ENCODE measurements at places on chromosomes 5 and 9. TPM values are rescaled to one million over a fixed set of nuclear protein-coding genes. Genes with fewer than 3 reads are reported as not detected.

DNA sequence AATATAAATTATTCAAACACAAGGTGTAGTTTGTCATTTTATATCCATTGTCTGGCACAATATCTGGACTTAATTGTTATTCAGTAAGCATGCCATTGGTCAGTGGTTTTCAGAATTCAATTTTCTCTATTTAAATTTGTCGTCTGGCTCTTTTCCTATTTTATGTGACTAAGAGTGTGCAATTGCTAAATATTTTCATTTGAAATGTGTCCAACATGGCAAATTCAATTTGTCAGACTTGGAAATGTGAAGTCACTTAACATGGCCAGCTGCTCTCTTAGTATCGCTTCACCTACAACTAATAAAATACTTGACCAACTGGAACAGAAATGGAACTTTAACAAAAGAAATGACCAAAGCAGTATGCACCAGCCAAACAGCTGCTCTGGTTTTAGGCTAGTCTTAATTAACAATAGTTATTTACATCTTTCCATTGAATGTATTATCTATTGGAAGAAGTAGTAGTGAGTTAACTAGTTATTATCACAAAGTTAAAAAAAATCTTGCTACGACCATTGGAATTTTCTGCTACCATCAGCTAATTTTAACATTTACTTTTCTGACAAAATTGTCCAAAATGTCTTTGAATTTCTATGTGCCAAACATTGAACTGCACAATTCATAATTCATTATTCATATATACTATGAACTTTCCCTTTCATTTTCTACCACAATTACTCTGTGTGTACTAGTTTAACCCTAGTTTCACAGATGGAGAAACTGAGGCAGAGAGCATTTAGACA is 720.7 kb upstream of the FAM174A start:
- DNase-seq, result no peak

- peak; percentile 79 for DNase-seq
These were observed at the start of gene GPX3 for GRCh38 chr5:151020304-151021110. Gene GPX3, plus strand, starts transcription at chr5:151020591. Its CDS starts 64 bp downstream, at chr5:151020655.

GRCh38 chr5:127423173-127423798 is 94.2 kb upstream of the PRRC1 start:
- DNase-seq, result no peak

DNA sequence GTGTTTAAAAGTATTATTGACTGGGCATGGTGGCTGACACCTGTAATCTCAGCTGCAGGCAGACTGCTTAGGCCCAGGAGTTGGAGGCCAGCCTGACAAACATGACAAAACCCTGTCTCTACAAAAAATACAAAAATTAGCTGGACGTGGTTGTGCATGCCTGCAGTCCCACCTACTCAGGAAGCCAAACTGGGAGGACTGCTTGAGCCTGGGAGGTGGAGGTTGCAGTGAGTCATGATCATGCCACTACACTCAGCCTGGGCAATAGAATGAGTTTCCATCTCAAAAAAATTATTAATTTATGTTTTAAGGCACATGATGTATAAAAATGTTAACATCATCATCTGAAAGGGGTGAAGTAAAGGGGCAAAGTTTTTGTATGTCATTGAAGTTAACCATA is 49.7 kb upstream of the FNIP1 start:
- no peak for DNase-seq

- peak; percentile 93 for DNase-seq
These were observed 31.4 kb downstream of the COL15A1 start for GRCh38 chr9:98974994-98975712.

DNA sequence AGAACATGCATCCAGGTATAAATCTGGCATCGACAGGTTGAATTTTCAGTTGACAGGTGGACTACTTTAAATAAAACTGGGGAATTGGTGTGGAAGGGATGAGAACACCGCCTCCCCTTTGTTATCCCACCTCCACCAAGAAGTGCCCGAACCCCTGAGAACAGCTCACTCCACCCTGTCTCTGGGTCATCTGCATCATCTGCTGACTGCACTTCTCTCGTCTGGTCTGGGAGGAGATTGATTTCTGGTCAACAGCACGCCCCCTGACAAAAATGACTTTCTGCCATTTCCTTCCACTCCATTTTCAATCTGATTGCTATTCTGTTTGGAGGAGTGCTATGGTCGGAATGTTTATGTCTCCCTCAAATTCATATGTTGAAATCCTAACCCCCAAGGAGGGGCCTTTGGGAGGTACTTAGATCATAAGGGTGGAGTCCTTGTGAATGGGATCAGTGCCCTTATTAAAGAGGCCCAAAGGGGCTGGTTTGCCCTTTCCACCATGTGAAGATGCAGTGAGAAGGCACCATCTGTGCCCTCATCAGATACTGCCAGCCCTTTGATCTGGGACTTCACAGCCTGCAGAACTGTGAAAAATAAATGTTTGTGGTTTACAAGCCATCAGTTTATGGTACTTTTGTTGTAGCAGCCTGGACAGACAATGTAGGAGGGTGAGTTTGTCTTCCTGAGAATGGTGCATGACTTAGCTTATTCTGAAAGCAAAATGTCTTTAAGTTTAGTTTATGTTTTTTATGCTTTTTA is 145.7 kb downstream of the EGFLAM start:
- DNase-seq, result no peak

GRCh38 chr5:150258130-150258529 is 31.4 kb downstream of the CAMK2A start:
- DNase-seq, result no peak

DNA sequence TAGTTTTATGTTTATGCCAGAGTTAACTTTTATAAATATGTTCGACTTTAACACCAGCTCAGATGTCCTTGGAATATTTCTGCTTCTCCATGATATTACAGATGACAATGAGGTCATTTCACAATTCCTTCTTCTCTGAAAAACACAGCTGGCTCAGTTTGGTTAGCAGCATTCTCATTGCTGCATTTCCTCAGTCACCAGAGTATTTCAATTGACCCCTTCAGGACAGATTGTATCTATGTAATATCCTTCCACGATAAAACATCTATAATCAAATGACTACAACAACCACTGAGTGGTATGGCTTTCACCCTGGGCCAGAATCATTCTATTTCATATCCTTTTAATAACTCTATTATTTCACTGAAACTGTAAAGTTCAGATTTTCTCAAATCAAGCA is 148.7 kb downstream of the OXCT1 start:
- no peak for DNase-seq

DNA sequence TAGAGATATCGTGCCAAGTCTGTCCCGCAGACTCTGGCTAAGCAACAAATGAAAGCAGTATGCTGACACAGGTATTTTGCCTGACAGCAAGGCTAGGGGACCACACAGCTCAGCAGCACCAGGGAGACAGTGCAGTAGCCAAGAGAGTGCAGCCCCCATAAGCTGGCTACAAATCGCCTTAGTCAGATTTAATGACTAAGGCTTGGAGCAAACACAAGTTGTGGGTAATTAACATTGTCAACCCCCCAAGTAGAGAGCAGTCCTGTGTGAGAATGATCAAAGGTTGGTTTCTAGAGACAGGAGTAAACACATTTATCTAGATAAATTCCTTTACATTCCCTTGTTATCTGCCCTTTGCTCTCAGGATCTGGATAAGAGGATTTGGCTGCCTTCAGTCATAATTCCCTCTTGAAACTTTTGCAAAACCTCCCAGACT is 1434.5 kb upstream of the CDH6 start:
- no peak for DNase-seq

DNA sequence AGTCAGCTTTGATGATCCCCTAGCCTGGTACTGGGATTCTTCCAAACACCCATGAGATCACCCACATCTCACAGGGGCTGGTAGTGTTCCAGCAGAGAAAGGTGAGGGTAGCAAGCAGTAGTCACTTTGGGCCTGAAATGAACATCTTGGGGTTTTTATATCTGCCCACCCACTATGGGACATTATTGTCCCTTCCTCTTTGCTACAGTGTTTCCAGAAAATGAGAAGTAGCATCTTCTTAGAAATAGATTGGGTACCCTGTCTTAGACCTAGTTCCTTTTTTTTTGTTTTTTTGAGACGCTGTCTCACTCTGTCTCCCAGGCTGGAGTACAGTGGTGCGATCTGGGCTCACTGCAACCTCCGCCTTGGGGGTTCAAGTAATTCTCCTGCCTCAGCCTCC is 249.2 kb upstream of the ANKRD55 start:
- DNase-seq, result no peak

- DNase-seq, result peak; percentile 18
These were observed 1092.0 kb downstream of the MAT2B start for GRCh38 chr5:164597293-164597900.

- no peak for DNase-seq
These were observed 5.0 kb downstream of the DMRT2 start for GRCh38 chr9:1055166-1055565.

DNA sequence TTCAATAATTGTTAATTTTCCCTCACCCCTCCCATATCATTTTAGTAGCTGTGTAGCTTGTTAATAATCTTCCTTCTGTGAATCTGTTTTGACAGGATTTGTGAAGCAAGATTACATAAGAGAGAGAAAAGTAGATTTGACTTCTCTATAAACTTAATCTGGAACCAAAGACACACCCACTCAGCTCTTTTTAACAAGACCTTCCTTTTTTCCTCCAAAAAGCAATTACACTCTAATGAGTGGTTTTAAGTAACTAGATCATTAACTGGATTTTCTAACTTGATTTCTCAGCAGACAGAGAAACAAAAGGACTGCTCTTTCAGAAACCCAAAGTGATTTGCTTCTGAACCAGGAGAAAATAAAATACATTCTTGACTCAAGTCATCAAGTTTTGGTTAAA is 21.9 kb downstream of the RFK start:
- DNase-seq, result no peak

DNA sequence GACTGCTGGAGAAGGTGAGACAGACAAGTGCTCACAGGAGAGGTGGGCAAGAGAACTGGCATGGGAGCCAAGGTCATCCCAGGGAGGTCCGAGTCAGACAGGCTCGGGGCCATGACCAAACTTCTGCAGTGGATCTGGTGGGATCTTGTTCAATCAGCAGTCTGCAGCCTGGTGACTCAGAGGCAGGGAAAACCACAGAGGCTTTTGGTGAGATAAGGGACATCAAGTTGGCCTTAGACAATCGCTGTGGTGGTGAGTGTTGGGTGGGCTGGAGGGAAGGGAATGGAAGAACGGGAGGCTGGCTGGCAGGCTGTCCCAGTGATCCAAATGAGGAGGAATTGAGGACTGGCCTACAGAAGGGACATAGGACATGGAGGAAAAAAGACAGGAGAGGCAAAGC is 123.8 kb downstream of the TMEM174 start:
- DNase-seq, result no peak

DNA sequence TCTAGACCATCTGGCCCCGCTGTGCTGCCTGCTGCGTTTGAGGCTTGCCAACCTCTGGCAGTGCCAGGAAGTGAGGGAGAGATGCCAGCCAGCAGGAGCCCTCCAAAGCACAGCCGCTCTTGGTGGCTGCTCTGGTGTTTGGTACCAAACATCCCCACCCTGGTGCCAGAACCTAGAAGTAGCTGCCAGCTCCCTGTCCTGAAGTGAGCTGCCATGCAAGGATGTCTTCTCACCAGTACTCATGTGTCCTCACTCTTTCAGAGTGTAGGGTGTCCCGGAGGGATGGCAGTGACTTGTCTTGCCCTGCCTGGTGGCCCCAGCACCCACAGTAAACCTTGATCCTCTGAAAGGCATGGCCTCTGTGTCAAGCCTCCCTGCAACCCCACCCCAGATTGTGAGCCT is 43.4 kb downstream of the AMBP start:
- DNase-seq, result no peak

DNA sequence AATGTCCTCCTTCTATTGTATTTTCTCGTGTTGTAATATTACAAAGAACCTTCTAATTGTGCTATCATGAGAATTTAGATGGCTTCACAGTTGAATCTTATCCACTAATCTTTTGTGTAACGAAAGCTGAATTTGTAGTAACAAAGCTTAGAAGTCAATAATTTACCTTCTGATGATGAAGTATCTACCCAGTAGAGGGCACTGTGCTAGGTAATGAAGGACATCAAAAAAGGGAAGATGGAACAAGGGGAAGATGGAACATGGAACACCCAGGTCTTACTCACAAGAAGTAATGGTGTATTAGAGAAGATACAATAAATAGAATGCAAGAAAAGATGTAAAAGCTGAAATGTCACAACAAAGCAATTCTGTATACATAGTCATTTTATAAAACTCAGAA is 131.0 kb upstream of the CCNG1 start:
- no peak for DNase-seq

- no peak for DNase-seq
These were observed 31.9 kb upstream of the IL12B start for GRCh38 chr5:159362220-159362619.

GRCh38 chr5:61348447-61348846 is 16.4 kb downstream of the ZSWIM6 start:
- DNase-seq, result no peak

GRCh38 chr5:71816307-71816706 is 97.2 kb downstream of the CARTPT start:
- DNase-seq, result no peak

DNA sequence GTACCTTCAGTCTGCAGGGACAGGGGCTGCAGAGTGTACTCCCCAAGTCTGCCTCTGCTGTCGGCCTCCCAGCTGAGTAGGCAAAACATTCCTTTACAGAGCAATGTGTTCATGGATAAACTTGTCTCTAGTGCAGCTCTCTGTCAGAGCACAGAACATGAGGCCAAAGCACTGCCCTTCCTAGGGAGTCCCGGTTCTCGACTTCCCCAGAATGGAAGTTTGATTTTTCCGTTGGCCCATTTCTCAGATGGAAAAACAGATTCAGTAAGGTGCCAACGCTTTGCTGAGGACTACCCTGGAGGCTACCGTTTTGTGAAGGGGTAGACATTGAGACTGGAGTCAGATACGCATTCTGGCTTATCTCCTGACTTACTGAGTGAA is 422 bp upstream of the TRIM32 start:
- DNase-seq, result no peak

TMEM203 gene
- total RNA-seq, result 27.4 TPM

TMC1 gene
- total RNA-seq, result not detected

CNTLN gene
- total RNA-seq, result 7.4 TPM

TGFBI gene
- total RNA-seq, result 27.9 TPM

GDF9 gene
- total RNA-seq, result 0.33 TPM

MOB3B gene
- 6.4 TPM for total RNA-seq

EDIL3 gene
- total RNA-seq, result 74.6 TPM

AGXT2 gene
- not detected for total RNA-seq

KCNV2 gene
- total RNA-seq, result not detected
